Forelimb muscle (tissue), 1 donor: ENCODE measurements at places on chromosomes 5 and 9. TPM values are rescaled to one million over a fixed set of nuclear protein-coding genes. Genes with fewer than 3 reads are reported as not detected.

The ANP32B gene
- 123 TPM for polyA plus RNA-seq

The ISL1 gene
- 0.08 TPM for polyA plus RNA-seq

DNA sequence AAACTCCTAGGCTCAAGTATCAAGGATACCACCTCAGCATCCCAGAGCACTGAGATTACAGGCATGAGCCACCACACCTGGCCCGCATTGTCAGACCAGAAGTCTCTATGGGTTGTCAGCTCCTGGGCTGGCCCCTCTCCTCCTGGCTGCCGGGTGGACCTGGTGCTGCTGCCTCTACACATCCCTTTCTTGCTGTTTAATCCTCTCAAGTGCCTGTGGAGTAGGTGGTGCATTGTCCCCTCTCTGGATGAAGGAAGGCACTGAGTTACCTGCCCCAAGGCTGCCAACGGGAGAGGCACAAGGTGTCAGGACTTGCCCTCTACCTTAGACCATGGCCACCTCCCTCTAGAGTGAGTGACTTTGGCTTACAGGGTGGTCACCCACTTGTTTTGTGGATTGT, 37.4 kb downstream of the PHF2 start:
- DNase-seq: no peak

The ZNF608 gene
- polyA plus RNA-seq: 18.9 TPM

The ALG2 gene
- polyA plus RNA-seq: 17.5 TPM

GRCh38 chr9:761176-761792, 80.2 kb upstream of the DMRT1 start:
- no peak for DNase-seq

The BAAT gene
- polyA plus RNA-seq: 1.7 TPM

GRCh38 chr9:104868303-104868686, 59.7 kb downstream of the ABCA1 start:
- no peak for DNase-seq

- no peak for DNase-seq
Measured at GRCh38 chr9:84300271-84300670, 40.3 kb downstream of the SLC28A3 start.

The STOML2 gene
- 66.4 TPM for polyA plus RNA-seq

DNA sequence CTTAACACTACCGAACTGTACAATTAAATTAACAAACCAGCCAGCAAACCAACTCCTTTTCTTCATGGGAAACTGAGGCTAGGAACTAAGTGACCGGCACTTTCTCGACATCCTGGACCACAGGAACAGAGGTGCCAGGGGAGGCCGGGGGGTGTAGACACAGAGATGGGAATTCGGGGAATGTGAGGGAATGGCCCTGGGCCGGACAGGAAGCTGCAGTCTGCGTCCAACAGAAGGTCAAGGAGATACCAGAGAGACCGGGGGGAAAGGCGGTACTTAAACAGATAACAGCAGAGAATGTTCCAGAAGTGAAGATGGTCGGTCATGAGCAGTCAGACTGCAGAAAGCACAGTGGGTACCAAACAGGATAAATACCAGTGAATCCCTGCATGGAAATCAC, 40.3 kb downstream of the DBH start:
- no peak for DNase-seq

- DNase-seq: no peak
Measured at GRCh38 chr5:142537938-142538337, 148.0 kb downstream of the FGF1 start.

DNA sequence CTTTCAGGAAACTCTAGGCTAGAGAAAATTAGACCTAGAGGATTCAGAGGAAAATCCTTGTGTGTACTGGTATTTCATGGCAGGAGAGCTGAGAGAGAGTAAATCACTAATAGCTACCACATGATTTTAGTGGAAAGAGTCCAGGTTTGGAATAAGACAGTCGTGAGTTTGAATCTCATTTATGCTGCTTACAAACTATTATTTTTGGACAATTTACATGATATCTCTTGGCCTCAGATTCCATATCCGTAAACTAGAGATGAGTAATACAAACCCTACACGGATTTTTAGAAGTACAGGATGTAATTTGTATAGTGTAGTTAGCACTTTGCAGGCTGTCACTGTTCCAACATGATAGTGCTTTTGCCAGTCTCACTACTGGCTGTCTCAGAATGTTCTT, 2.7 kb downstream of the IL31RA start:
- DNase-seq: no peak

- no peak for DNase-seq
Measured at GRCh38 chr9:119609277-119609971, 240.2 kb upstream of the BRINP1 start.

The MYORG gene
- 16.3 TPM for polyA plus RNA-seq

DNA sequence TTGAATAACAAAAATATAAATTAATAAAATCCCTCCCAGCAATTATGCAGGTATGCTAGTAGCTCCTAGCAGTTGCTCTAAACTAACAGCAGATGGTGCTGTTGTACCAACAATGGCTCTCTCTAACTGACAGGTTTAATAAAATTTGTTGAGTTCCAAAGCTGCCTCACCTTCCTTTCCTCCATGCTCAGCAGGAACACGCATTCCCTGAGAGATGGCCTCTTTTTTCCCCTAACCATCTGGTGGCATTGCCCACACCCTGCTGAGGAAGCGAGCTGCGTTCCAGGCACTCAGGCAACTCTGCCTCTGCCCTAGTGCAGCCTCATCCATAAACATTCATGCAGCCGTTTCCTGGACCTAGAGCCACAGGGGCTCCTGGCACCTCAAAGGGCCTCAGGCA, 106.2 kb downstream of the KLHL3 start:
- DNase-seq: peak; percentile 19
